ENCODE measurements at places on chromosomes 3 and 15. TPM values are rescaled to one million over a fixed set of nuclear protein-coding genes. Genes with fewer than 3 reads are reported as not detected.
A peak's percentile ranks its signal among the peaks of the same experiment; 100 is the strongest.

GOLGA8J gene
- not detected for total RNA-seq

BSN gene
- total RNA-seq = 1.6 TPM

ITIH1 gene
- total RNA-seq = 0.23 TPM

DAZL gene
- not detected for total RNA-seq

GP5 gene
- 0.12 TPM for total RNA-seq

ZKSCAN7 gene
- total RNA-seq = 2.1 TPM

FBXL2 gene
- total RNA-seq = 4.4 TPM

DNA sequence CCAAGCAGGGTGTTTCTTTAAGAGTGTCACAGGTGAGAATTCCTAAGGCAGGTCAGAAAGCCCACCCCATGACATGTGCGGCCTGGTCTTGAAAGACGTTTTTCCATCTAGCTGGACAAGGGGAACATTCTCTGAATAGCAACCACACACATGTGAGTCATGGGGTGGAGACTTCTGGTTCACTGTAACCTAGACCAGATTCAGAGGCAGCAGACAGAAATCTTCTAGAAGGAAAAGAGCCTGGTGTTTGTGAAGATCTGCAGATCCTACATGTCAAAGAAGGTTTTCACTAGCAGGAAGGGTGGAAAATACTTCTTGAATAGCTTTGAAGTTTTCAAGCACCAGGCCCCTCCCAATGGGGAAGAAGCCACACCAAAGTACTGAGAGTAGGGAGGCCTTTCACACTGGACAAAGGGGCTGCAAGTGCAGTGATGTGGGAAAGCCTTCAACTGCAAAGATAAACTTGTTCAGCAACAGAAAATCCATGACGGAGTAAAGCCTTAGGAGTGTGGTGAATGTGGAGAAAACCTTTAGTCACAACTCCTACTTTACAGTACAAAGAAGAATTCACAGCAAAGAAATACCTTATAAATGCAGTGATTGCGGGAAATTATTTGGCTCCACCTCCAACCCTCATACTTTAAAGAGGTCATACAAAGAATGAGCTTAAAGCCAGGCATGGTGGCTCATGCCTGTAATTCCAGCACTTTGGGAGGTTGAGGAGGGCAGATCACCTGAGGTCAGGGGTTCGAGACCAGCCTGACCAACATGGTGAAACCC, 17.6 kb downstream of the ADAM10 start:
- no peak for DNase-seq

DNA sequence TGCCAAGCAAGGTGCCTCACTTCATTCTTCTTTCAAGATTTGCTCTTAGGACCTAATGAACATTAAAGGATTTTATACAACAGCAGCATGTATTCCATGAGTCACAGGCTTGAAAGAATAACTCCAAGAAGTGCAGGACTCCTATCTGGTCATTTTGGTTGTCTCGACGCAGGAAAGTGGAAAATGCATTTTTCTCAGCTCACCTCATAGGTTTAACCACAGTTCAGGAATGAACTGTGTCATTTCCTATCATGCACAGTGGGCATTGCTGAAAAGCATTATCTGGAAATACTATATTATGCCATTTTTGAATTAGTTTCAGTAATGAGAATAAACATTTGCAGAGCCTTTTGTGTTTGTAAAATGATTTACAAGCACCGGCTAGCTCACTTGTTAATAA, 98.7 kb upstream of the BFSP2 start:
- no peak for DNase-seq

DNA sequence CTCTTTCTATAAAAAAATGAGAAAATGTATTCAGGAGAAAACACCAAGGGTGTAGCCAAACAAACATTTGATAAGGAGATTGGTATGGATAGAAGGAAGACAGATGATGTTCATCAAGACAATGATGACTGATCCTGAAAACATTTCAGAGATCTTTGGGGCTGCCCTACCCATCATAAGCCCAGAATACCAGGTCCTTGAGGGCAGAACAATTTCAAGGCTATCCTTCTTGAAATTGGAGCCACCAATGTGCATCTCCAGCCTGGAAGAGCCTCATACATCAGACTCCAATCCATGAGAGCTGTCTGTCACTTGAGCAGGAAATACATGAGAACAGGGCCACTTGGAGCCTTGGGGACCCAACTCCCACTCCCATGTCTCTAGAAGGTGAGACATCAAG, 89.5 kb upstream of the ANKRD28 start:
- no peak for DNase-seq

DNA sequence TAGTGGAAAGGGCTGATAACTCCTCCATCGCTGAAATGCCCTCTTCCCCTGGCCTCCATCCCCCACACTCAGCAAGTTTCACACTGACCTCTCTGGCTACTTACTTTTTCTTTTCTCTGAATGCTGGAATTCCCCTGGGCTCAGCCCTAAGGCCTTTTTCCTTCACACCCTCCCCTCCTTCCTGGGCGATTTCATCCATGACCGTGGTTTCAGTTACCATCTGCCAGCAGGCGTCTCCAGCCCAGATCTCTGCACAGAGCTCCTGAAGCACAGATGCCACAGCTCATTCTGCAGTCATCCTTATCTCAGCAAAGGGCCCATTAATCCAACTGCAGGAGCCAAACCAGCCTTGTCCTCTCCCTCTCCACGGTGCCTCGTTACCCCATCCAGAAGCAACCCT, 114.0 kb downstream of the RFTN1 start:
- peak; percentile 58 for DNase-seq

GRCh38 chr15:31557899-31558298, 231.3 kb downstream of the KLF13 start:
- DNase-seq = no peak

- no peak for DNase-seq
These were observed 134.3 kb downstream of the ATP10A start for GRCh38 chr15:25728816-25729215.

GRCh38 chr15:75815811-75816719, 27.2 kb upstream of the UBE2Q2 start:
- DNase-seq = no peak

DNA sequence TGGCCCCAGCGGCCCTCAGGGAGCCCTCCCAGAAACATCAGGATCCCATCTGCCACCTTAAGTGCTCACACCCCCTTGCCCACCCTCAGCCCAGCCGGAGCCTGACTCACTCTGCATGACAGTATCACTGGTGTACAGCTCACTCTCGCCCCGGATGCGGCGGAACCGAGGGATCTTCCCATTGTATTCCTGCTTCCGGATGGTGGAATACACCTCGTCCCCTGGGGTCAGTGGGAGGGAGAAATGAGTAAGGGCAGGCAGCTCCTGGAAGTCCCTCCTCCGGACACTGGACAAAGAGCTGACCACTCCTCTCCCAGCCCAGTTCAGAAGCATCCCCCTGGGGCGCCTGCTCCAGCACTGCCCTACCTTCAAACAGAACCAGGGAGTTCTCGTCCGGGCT, 16.5 kb downstream of the SEMA7A start:
- peak; percentile 81 for DNase-seq

DNA sequence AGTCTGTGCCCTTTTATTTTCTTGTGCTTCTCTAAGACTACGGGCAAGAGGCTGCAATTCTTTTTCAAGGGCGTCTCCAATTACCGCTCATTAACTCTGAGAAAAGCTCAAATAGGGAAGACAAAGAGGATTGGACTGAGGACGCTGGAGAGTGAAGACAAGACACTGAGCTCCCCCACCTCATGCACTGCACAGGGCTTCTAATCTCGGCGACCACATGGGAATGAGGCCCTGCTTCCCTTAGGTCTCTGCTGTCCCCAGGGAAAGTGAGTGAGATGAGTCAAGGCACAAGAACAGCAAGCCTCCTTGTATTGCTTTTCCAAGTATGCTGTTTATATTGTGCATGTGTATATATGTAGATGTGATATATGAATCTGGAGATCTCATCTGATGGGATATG, 392.2 kb upstream of the CFAP20DC start:
- DNase-seq = no peak

DNA sequence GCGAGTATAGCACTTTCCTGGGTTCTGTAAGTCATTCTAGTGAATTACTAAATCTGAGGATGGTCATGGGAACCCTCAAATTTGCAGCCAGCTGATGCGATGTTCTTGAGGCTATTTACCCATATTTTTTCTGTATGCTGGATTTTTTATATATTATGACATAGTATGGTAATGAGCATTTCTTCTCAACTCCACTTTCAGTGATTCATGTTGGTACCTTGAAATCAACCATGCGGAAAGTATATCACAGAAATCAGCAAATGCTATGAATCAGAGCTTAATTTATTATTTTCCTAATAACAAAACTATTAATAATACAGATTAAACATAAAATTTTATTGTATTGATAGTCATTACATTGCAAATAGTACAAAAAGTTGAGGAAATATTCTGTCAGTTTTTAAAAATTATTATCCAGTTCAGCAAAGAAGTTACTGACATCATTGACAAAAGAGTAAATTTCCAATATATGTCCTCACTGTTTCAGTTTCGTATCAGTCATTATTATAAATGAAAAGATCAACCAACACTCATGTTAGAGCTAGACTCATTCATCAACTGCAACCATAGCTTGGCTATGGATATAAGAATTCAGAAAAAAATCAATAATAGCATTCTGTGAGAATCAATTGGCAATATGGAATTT, 164.3 kb upstream of the SETMAR start:
- no peak for DNase-seq

- DNase-seq = no peak
These were observed 387.8 kb downstream of the LSAMP start for GRCh38 chr3:116057400-116058006.

DNA sequence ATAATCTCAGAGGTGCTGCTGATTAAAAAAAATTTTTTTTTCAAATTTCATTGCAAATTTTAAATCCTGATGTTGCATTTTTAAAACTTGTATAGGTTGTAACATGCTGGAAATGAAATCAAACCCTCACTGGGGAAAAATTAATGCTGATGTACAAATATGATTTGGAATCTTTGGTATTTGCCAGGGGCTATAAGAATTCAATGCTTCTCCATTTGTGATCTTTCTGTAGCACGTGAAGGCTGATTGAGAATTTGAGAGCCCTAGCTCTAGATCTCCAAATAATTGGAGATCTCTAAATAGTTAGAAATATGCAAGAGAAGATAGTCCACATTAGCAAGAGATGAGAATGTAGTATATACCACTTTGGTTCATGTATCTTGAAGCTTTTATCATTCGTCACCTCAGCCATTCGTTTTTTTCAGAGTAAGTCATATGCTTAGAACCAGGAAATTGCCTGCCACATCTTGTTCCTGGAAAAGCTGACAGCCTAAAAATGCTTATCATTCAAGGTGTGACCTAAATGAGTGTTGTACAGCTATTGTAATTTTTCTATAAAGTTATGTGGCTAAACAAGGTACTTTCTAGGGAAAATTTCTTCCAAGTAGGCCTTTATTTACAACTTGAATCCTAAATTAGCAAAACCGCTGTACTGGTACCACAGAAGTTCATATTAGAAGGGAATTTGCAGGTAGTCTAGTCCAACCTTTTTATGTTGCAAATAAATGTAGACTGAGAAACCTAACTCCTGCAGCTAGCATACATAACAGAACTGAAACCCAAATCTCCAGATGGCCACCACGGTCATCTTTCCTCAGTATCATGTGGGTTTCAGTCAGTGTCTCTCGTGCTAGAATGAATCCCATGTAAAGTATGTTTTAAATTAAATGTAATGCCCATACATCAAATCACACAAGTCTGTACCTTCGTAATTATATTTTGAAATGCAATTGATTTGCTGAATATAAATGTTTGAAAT, 48.5 kb downstream of the FNDC3B start:
- DNase-seq = no peak

GRCh38 chr3:115704661-115705338, 81.5 kb downstream of the GAP43 start:
- DNase-seq = no peak

DNA sequence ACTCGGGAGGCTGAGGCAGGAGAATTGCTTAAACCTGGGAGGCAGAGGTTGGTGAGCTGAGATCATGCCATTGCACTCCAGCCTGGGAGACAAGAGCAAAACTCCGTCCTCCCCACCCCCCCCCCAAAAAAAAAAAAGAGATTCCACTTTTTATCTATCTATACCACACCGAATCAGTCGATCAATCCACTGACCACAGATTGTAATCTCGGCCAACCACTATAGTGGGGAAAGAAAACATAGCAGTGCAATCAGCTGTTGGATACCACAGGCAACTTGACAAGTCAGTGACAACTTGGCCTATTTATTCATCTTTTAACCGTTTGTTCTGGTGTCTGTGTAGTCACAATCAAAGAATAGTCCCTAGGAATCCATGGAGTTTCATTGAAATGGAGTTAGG, 299.2 kb downstream of the FHIT start:
- no peak for DNase-seq

GRCh38 chr15:39495871-39496840, 84.7 kb upstream of the THBS1 start:
- DNase-seq = no peak

- DNase-seq = no peak
These were observed 69.2 kb upstream of the CSTA start for GRCh38 chr3:122255757-122256439.

DNA sequence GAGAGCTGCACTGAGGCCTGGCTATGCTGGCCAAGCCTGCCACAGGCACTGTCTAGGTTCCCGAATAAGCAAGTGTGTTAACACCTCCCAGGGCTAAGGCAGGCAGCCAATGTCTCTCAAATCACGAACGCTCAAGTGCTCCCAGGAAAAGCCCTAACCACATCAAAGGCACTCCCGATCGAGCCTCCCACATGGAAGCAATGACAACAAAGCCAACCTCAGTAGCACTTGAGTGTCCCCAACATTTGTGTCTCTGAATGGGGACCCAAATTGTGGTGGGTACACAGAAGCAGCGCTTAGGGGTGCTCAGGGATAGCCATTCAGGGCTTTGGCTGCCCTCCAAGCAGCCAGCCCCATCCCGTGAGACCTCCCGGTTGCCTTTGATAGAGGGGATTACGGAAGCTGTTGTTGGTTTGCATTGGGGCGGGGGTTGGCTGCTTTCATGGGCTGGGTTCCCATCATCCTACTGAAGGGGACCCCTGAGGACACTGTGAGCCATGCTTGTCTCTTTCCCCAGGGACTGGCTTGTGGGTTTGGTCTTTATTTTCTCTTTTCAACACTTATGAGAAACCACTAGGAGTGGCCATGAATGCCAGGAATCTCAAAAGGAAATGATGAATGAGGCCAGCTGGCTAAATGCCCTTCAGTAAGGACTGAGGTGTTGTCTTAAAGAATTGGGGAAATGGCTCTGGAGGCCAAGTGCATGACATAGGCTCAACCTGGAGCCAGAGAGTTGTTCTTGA, 234.1 kb upstream of the FEZF2 start:
- no peak for DNase-seq

DNA sequence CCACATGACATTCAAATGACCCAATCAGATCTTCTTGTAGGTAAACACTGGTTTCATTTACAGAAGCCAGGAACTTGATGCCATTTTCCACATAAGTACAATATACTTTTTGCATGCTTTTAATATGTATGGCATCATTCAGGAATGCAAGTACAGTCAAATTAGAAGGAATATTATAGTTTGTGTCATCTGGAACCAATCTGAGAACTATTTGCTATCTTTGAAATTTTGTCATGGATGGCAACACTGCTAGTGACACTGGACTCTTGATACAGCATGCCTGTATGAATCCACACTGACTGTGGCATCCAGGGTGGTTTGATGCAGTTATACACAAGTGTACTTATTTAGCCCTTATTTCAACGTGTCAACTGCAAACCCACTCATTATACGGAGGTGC, 141.6 kb downstream of the EBLN2 start:
- DNase-seq = no peak

- no peak for DNase-seq
These were observed 177.7 kb downstream of the UACA start for GRCh38 chr15:70585707-70586034.

- DNase-seq = no peak
These were observed 27.0 kb upstream of the RNF7 start for GRCh38 chr3:141710888-141711616.

Data from heart left ventricle (tissue), 16 donors.